ENCODE measurements at places on chromosomes 3 and 15.
A peak's percentile ranks its signal among the peaks of the same experiment; 100 is the strongest.

DNA sequence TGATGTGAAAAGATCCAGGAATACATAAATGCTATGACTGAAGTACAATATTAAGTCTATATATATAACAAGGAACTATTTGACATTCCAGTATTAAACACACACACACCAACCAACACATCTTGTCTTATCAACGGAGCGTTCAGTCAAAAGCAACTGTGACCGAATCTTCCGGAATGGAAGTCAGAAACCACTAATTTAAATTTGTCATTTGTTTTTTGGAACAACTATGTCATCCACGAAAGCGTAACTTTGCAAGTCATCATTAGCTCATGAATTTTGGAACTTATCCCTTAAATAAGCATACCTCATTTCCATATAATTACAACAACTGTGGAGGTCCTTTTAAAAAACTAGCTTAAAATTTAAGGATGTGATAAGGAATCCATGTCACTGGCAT lies 5.0 kb downstream of the ZNF385D start:
- no peak for DNase-seq

- DNase-seq, result no peak
Measured at GRCh38 chr15:96053781-96054428, 276.6 kb upstream of the NR2F2 start.

DNA sequence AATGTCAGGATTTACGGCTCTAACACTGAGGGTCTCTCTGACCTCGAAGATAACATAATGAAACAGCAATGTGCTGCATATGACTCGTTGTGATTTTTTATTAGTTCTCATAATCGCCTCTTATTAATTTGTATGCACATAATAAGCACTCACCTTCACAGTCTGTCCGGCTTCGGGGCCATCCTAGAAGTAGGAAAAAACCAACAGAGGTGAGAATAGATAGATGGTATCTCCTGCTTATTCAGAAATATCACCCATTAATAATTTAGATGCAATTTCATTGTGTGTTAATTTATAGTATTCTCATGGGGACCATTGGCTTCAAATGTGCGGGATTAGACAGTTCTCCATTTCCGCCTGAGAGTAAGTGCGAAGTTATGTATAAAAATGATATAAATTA lies 961.4 kb upstream of the CFAP20DC start:
- DNase-seq, result no peak

GRCh38 chr3:42424911-42425310 lies 14.5 kb upstream of the LYZL4 start:
- DNase-seq, result no peak

DNA sequence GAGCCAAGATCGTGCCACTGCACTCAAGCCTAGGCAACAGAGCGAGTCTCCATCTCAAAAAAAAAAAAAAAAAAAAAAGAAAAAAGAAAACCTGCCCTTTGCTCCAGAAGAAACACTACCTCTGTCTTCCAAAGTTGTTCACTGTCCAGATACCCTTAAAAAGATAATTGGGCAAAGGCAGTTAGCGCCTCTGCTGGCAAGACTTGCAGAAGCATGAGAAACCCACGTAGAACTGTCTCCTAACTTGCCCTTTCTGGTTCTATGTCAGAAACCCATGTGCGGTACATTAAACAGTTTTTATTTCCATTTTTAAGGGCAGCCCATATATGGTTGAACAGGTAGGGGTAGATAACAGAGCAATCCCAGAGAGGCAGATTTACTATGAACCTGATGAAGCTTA lies 1026.4 kb downstream of the ROBO2 start:
- no peak for DNase-seq

DNA sequence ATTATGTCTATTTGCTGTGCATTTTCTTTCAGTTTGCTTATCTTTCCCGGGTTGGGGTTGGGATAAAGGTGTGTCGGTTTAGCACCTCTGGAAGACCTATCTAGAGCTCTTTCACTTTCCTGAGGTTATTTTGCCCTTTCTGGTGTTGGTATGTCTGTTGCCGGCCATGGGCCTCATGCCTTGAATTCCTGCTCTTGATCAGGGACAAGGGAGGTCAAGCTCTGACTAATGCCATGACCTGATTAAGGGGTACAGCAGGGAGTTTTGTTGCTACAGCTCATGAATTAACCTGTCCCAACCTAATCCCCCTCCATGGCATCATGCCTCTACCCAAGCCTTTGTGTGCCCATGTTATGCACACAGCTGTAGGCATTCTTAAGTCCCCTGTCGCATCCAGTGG lies 70.5 kb upstream of the GOLGA6B start:
- peak; percentile 33 for DNase-seq

GRCh38 chr3:135237371-135238143 lies 442.5 kb downstream of the EPHB1 start:
- DNase-seq, result no peak

- DNase-seq, result peak; percentile 81
Measured at GRCh38 chr15:58441376-58442070, 9.7 kb downstream of the LIPC start.

DNA sequence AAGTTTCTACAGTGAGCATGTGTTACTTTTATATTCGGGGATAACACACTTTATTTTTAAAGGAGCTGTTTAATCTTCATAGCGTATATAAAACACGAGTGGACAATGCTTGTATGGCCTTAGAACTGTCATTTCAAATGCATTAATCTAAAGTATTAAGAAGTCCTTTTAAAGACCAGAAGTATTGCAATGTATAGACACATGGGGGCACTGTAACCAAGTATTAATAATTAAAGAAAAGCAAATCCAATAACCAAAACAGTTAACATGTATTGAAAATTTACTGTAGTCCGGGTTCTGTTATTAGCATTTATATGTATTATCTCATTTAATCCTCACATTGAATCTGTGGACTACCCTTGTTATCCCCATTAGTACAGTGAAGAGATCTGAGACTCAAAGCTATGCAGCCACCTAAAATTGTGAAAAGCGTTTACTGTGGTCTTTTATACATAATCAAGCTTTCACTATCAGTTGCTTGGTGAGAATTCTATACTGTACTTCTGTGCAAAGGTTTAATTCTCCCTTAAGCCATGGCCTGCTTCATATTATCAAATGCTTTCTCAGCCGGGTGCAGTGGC lies 10.1 kb downstream of the ARL14 start:
- peak; percentile 36 for DNase-seq

GRCh38 chr15:38885001-38885400 lies 320.4 kb upstream of the RASGRP1 start:
- peak; percentile 58 for DNase-seq

- DNase-seq, result no peak
Measured at GRCh38 chr3:115487968-115488367, 135.3 kb upstream of the GAP43 start.

- DNase-seq, result peak; percentile 77
Measured at GRCh38 chr3:169044331-169045113, 619.0 kb downstream of the MECOM start.

GRCh38 chr3:171776411-171776810 lies 33.9 kb downstream of the PLD1 start:
- no peak for DNase-seq

DNA sequence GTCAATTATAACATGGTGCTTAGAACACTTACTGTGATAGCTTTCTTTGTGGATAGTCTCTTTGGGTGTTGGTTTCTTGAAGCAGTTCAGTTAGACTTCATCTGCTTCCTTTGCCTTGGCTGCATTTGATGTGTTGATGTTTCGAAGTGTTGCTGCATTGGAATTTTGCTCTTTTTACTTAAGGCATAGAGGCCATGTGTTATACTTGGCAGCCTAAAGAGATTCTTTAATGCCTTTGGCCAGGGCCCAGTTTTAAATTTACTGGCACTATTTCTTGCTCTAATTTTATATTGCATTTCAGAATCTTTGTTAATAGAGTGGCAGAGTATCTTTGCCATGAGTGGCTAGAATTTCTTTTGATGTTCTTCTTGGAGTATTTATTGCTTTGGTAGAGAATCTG lies 21.2 kb downstream of the NR1D2 start:
- DNase-seq, result peak; percentile 54

GRCh38 chr3:111784001-111784400 lies 75.1 kb upstream of the PHLDB2 start:
- no peak for DNase-seq

DNA sequence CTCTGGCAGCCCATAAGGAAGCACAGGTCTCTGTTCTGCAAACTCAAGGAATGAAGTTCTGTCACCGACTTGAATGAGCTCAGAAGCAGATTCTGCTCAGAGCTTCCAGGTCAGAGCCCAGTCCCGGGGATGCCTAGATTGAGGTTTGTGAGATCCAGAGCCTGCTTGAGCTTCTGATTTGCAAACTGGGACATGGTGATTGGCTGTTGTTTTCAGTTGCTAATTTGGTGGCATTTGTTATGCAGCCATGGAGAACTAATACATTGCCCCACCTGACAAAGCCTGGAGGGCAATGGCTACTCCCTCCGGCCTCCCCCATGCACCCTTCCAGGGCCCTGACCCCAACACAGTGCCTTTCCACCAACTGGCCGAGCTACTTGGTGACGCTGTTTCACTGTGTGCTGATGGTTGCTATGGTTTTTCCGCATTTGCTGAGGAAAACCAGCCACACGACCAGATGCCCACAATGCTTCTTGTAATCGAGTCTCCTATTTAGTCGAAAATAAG lies 379.5 kb upstream of the ATP10A start:
- no peak for DNase-seq

GRCh38 chr3:11335056-11335608 lies 62.9 kb downstream of the ATG7 start:
- peak; percentile 71 for DNase-seq
